ENCODE measurements at places on chromosomes 3 and 15.

- DNase-seq, result no peak
These were observed 11.9 kb downstream of the C2CD4B start for GRCh38 chr15:62153228-62153627.

GRCh38 chr3:23948761-23949160, 3.7 kb downstream of the NR1D2 start:
- no peak for DNase-seq

GRCh38 chr3:157079676-157080369, 80.1 kb downstream of the CCNL1 start:
- DNase-seq, result no peak

GRCh38 chr3:71294919-71295318, 288.6 kb downstream of the FOXP1 start:
- no peak for DNase-seq

DNA sequence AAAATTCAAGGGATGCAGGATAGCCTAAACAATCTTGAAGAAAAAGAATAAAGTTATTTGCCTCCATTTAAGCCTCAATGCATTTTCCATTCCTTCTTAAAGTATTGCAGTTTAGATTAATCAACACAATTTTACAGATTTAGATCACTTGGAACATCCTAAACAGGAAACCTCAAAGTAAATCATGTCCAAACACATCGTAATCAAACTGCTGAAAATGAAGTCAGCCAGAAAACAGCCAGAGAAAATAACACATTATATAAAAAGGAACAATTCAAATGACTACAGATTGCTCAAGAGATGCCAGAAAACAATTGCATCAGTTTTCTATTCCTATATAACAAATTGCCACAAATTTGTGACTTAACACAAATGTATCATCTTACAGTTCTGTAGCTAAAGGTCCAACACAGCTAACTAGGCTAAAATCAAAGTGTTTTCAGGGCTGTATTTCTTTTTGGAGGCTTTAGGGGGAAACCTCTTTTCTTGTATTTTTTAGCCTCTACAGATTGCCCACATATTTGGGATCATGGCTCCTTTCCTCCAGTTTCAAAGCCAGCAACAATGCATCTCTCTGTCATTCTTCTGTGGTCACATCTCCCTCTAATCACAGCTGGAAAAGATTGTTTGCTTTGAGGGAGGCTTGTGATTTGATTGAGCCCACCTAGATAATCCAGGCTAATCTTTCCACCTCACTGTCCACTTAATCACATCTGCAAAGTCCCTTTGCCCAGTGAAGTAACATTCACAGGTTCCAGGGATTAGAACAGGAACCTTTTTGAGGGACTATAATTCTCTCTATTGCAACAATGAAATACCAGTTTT, 543.3 kb upstream of the UBE2E2 start:
- DNase-seq, result no peak

- peak; percentile 26 for DNase-seq
These were observed 6.1 kb downstream of the PTX3 start for GRCh38 chr3:157442729-157443128.

DNA sequence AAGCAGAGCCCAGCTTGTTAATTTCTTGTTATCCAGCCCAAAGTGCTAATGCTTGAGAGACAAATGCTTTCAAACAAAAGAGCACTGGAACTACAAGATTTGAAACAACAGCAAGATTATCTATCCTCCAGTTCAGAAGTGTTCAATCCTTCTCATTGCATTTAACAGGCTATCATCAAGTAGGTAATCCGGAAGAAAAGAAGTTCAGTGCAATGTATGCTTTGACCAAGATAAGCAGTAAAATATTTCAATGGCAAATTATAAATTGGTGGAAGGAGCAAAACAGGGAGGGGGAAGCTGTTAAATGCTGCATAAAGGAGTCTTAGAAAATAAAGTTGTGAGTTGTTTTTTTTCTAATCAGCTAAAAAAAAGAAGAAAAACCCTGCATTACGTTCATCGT, 8.8 kb downstream of the LRIG1 start:
- no peak for DNase-seq

- no peak for DNase-seq
These were observed 92.8 kb downstream of the TBL1XR1 start for GRCh38 chr3:177104299-177104992.

- no peak for DNase-seq
These were observed 264.1 kb downstream of the CD47 start for GRCh38 chr3:107826727-107827126.

GRCh38 chr3:180085122-180085710, 48.5 kb upstream of the PEX5L start:
- DNase-seq, result peak; percentile 45

DNA sequence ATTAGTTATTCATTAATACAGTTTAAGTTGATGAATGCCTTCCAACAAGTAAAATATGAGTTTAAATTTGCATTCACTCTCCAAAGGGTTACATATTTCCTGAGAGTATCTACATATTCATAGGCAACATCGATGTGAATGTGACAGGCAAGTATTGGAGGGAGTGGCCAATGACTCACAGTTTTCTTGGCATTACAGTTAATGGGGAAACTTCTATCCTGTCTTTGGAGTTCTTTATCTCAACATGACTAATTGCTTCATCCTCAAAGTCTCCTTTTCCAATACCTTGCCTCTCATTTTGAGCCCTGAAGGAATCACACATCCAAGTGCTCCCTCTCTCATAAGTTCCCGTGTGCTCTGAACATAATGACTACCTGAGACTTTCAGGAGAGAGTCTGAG, 439.7 kb upstream of the FRG2C start:
- DNase-seq, result no peak

DNA sequence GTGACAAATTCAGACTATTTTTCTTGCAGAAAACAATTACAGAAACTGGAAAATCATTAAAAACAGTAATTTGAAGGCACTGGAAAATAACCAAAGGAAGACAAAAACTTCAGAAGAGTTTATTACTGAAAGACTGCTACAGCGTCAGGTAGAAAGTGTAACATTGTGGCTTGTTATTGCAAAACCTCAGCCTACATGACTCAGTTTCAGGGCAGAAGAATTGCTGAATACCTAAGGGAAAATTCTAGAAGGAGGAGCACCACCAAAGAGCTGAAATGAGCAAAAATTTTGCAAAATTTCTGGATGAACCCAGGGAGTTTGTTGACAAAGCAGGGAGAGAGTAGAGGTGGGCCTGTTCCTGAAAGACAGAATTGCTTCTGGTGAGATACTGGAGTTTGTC, 219.6 kb downstream of the C3orf38 start:
- DNase-seq, result no peak

DNA sequence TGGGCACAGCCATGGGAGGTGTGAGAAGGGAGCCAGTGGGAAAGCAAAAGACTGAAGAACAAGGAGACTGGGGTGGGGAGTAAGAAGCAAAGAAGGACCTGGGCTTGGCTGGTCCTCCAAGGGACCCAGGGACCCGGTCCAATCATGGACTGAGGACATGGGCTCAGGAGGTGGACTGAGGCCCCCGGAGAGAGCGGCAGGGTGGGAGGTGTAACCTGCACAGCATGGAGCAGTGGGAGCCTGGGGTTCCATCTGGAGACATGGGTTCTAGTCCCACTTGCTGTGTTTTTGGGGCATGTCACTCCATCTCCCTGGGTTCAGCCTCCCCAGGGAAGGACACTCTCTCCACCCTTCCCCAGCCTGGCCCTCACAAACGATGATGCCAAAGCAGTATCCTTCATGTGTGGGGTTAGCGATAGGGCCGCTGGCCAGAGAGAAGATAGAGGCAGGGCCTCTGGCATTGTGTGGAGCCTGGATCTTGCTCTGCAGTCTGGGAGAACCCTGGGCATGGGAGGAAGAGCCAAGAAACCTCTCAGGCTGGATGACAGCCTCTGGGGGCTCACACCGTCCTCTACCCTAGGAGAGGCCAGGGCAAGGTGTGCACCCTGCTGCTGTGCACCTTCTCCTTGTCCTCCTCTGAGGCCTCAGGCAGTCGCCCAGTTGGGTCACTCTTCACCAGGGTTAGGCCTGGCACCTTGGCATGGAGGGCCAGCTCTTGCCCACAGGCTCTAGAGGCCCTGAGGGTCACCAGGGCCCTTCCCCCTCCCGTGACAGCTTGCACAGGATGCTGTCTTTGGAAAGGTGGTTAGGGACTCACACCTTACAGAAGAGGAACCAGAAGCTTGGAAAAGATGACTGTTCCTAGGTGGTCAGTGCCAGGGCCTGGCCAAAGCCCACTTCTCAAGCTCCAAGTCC, 26.0 kb downstream of the FBXW12 start:
- DNase-seq, result no peak

DNA sequence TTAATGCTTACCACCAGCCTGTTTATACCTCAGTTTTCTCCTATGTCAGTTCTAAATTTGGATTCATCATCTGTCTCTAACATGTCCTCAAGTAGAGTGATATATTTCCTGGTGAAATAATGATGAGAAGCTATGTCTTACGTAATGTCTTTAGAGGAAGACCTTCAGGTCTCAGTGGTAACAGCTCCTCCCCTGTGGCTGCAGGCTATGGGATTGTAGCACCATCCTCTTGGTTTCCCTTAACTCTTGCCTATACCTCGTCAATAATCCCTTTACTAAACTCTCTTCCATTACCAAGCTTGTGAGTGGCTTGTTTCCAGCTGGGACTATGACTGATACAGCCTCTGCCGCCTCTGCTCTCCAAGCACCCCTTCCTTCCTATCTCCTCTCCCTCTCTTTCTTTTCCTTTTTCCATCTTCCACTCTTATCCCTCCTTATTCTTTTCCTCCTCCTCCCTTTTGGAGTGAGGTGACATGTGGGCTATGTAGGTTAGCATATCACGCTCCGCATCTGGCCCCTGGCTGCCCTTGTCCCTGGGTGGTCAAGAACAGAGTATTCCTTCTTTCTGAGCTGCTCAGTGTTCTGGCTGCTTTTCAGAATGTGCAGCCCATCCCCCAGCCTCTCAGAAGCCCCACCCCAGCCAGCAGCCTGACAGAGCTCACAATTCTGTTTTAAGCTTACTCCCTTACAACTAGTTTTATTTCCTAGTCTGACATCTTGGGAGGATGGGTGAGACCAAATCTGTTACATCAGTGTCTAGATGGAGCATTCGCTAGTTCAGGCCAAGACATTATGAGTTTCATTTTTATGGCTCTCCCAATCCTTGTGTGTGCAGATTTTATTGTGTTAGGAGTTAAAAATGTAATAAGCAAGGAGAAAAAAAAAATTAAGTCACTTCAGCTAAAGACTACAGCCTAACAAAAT, 75.0 kb upstream of the RNU6-1 start:
- DNase-seq, result no peak

DNA sequence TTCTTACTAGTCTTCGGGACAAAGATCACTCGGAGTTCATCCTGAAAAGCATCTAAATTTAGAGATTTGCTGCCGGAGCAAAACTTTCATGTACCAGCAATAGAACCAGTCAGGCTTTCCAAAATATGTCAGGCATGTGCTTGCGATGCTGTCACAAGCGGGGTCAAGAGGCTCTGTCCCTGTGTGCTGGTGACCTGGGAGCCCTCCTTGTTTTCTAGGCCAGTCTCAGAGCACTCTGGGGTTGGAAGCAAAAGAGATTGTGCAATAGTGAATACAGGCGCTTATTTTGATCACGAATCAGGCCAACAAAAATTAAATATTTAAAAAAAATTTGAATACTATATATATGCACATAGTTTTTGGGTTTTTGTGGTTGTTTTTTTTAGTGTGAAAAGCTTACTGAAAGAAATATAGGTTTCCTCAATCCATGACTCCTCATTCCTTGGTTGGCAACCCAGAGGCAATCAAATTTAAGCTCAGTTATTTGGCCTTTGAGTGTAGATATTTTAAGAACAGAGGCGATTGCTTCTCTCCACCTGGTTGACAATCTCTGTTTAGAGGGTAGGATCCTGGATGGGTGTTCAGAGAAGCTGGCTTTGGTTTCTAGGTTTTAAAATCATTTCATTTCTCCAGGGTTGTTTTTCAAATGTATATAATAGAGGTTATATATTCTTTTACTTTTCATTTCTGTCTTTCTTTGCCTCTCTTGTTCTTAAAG, 8.4 kb upstream of the KLHL24 start:
- DNase-seq, result no peak

DNA sequence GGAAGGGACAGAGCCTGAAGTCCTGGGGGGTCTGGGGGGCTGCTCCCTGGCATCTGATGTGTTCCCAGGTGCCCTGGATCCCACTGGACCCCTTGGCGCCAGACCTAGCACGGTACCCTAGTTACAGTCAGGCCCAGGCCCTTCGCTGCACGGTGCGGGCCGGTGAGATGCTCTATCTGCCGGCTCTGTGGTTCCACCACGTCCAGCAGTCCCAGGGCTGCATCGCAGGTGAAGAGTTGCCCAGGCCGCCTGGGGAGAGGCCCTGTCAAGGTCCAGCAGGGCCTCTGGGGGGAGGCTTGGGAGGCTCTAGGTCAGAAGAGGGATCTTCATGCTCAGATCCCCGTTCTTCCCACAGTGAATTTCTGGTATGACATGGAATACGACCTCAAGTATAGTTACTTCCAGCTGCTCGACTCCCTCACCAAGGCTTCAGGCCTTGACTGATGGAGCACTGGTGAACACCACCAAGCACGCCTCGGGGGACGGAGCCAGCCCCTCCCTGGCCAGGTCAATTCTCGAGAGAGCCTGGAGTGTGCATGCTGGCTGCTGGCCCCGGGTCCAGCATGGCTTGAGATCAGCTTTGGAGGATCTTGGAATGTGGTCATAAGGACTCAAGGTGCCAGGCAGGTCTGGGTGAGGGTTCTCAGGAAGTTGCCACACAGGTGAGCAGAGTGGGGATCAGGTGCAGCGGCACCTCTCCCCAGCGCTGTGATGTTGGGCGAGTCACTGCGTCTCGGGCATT, 1.8 kb upstream of the PLA2G4B start:
- no peak for DNase-seq

- DNase-seq, result peak; percentile 55
These were observed 817.0 kb downstream of the TUSC7 start for GRCh38 chr3:117526470-117527079.

GRCh38 chr3:28210968-28211713, 30.3 kb upstream of the CMC1 start:
- DNase-seq, result no peak

DNA sequence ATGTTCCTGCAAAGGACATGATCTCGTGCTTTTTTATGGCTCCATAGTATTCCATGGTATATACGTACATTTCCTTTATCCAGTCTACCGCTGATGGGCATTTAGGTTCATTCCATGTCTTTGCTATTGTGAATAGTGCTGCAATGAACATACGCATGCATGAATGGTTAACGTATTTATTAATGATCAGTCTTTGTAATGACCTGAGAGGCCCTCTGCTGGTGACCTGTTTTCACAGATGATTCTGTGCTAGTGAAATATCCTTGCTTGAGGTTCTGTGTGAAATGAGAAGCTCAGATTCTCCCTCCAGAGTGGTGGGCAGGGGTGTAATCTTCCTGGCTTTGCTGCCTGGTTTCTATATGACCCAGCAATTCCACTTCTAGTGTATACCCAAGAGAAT, 160.2 kb upstream of the RASGRP1 start:
- peak; percentile 27 for DNase-seq

GRCh38 chr15:74897300-74897701, 7.5 kb downstream of the MPI start:
- no peak for DNase-seq

DNA sequence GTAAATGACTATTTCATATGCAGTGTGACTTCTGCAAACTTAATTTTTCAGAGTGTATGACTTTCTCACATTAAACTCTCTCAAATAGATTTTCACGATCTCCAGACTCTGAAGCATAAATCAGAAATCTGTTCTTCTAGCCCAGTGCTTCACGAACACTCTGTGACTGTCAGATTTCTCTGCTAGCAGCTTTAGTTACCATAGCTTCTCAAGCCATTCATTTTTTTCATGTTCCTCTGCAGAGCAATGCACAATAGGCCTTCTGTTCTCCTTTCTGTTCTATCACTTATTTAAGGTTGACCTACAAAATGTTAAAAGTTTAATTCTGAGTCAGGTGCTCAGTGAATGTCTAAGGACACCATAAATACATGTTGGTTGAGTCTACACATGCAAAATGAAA, 1102.2 kb downstream of the TUSC7 start:
- peak; percentile 3 for DNase-seq

All from SK-MEL-5 (cell line).